ENCODE measurements at places on chromosomes 16 and 17.

GRCh38 chr17:51636291-51636690 is 375.9 kb downstream of the UTP18 start:
- no peak for DNase-seq

- DNase-seq: no peak
Measured at GRCh38 chr17:43946781-43947180, 4.5 kb upstream of the PPY start.

DNA sequence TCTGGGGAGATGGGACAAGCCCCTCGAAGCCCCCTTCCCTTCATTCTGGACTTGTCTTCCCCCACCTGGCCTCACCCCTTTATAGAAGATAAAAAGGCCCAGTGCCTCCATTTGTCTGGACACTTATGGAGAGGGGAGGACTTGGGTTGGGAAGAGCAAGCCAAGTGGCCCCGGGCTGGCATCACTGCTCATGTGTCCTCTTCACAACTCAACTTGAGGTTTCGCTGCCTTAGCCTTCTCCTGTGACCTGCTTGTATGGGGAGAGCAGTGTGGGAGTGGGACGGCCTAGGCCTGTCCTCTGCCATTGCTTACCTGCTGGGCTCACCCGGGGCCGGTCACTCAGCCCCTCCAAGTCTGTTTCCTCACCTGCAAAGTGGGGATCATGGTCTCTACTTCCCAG is 1.4 kb downstream of the PAQR4 start:
- DNase-seq: no peak

DNA sequence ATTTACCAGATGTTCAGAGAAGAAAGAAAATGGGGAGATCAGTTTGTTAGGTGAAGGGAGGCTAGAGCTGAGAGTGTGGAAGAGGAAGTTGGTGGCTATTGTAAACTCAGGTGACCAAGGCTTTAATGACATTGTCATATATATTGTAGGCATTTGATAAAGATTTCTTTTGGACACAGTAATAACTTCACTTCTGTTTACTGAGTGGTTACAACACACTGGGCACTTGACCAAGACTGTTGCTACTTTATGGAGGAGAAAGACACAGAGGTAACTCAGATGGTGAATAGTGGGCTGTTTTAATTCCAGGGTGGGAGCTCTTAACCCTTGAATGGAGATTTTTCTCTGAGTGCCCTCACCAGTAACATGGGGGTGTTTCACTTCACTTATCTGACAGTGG is 46.0 kb downstream of the TNRC6A start:
- no peak for DNase-seq

DNA sequence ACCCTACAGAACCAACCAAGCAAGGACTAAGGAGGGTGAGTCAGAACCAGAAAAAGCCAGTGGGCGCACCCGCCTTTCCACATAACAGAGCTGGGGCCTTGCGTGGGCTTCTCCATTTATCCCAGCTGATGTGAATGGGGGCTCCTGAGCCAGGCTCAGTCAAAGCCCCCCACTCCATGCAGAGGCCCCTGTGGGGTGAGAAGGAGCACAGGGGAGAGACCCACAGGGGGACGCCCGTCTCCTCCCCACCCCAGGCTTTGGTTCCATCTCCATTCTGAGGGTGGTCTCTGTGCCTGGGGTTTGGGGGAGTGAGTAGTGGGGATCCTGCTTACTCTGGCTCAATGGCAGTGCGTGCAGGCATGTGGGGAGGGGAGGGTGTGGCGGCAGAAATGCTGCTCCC is 210.1 kb upstream of the TNRC6C start:
- DNase-seq: no peak

DNA sequence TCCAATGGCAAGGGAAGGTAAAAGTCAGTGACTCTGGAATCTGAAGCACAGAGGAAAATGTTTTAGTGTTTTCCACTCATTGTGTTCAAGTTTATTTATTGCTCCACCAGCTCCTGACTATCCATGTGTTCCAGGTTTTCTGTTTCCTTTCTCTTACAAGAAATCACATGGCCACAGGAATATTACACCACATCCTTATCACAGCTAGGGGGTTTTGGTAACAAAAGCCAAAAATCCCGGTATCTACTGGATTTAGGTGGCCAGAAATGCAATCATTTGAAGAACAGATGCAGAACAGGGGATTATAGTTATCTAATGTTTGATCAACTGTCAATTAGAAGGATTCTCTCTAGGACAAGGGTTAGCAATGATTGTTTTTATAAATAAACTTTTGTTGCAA is 47.9 kb downstream of the STH start:
- no peak for DNase-seq

DNA sequence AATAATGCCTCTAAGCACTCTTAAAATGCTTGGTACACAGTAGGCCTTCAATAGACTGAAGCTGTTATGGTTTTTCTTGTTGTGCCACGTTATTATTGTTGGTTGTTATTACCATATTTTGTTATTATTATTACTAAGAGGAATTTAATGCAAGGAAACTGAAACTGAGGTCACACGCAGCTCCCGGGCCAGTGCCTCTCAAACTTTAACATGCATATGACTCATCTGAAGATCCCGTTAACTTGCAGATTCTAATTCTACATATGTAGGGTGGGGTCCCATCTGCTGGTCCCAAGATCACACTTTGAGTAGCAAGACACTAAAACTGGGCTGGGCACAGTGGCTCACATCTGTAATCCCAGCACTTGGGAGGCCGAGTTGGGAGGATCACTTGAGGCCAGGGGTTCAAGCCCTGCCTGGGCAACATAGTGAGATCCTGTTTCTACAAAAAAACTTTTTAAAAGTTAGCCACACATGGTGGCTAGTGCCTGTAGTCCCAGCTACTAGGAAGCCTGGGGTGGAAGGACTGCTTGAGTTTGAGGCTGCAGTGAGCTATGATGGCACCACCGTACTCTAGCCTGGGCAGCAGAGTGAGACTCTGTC is 888 bp downstream of the ACSM5 start:
- peak; percentile 18 for DNase-seq

DNA sequence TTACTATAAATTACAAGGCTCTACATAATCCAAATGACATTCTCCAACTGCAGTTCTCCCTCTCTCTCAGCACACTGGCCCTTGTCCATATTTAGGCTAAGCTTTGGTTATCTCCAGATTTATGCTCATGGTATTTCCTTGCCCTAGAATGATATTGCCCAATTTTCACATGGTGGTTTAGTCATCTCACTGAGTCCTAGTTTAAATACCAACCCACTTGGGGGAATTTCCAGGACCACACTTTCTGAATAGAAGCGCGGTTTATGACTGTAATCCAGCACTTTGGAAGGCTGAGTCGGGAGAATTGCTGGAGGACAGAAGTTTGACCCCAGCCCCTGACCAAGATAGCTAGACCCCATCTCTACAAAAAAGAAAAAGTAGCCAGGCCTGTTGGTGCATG is 280.1 kb upstream of the MON1B start:
- DNase-seq: no peak

- no peak for DNase-seq
Measured at GRCh38 chr16:20673071-20673806, 24.2 kb downstream of the ACSM1 start.

GRCh38 chr16:69469807-69470561 is 45.6 kb downstream of the CYB5B start:
- DNase-seq: peak; percentile 29

GRCh38 chr17:35345445-35345925 is 27.9 kb downstream of the SLFN11 start:
- no peak for DNase-seq

DNA sequence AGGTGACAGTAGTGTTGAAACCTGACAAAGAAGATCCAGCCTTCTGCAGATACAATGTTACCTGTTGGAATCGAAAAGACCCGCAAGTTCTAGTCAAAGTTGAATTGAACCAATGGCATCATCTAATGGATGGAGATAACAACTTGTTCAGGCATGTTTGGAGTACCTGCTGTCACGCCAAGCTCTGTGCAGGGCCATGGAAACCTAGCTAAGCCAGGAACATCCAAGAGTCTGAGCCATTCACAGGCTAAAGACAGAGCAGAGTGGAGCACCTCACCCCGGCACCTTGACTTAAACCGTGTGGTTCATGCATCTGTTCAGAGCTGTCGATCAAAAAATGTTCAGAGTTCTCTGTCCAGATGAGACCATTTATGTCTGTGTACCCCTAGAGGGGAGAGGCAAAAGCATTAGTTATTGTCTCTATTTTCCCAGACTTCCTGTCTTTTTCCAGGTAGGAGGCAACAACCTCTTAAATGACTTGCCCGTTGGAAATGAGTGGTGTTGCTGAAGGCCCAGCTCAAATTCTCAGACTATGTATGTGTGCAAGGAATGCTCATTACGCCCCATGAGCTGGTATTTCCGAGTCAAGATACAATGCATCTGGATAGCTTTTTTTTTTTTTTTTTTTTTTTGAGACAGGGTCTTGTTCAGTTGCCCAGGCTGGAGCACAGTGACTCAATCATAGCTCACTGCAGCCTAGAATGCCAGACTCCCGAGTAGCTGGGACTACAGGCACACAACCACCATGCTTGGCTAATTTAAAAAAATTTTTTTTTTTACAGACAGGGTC is 44.9 kb upstream of the XYLT1 start:
- no peak for DNase-seq

- DNase-seq: no peak
Measured at GRCh38 chr16:85239871-85240270, 127.6 kb upstream of the CIBAR2 start.

DNA sequence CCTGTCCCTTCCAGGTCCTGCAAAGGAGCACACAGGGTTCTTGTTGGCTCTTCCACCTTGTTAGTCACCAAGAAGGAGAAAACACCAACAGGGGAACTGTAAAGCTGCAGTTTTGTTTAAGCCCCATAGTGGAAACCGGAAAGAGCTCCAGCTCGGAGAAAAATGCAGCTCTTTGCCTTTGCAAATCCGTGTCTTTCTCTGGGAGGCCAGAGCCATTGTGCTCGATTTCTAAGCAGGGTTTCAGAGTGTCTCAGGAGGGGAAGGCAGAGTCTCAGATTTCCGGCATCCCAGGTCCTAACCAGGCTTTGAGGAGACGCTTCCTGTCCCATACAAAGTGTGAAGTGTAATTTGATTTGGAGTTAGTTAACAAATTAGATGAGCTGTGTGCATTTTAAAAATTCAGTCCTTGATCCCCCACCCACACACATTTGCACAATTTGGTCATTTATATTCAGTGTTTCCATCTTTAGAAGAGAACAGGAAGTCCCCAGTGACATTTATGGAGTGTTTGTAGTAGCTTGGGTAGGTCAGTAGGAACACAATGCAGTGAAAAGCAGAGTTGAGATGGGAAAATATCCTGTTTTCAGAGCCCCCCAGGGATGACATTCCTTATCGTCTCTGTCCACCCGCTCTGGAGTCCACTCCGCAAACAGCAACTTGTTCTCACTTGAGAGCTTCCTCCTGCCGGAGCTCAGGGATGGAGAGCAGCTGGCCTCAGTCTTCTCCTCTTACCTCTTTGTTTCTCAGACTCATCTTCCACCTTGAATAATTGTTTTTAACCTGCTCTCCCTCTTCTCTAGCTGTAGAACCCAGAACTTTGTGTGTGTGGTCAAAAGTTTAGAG is 331.9 kb downstream of the SEC14L1 start:
- no peak for DNase-seq

GRCh38 chr17:81889602-81890001 is 1.8 kb downstream of the ALYREF start:
- DNase-seq: no peak

DNA sequence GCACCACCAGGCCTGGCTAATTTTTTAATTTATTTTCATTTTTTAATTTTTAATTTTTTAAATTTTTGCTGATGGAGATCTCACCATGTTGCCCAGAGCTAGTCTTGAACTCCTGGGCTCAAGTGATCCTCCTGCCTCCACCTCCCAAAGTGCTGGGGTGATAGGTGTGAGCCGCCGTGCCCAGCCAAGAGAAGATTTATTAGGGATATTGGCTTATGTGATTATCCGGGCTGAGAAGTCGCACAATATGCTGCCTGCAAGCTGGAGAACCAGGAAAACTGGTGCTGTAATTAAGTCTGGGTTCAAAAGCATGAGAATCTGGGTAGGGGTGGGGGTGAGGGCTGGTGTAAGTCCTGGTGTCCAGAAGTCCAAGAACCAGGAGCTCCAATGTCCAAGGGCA is 2.5 kb upstream of the C16orf90 start:
- DNase-seq: no peak

GRCh38 chr17:55426851-55427586 is 5.4 kb upstream of the MMD start:
- DNase-seq: no peak

DNA sequence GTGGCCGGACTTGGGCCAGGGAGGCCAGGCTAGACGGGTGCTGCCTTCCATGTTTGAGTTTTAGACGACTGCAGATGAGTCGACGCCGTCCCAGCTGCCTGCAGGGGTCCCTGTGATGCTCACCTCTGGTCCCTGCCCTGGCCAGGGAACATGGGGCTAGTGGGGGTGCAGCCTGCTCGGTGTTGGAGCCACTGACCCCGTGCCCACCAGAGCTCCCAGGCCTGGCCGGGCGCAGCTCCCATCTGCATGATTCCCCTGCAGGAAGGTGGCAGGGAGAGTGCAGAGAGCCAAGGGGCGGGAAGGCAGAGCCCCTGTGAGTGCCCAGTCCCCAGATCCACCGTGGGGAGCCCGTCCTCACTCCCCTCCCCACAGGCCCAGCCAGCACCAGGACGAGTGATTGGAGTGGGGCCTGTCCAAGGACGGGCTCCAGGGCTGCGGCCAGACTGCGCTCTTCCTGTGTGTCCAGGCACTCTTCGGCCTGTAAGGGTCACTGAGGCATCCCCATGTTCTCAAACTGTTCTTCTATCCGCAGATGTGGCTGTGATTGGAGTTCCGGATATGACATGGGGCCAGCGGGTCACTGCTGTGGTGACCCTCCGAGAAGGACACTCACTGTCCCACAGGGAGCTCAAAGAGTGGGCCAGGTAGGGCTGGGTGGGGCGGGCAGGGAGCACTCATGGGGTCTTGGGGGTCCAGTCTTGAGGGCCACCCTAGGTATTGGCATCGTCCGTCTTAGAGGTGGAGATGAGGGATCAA is 26.0 kb upstream of the CDH15 start:
- DNase-seq: no peak

DNA sequence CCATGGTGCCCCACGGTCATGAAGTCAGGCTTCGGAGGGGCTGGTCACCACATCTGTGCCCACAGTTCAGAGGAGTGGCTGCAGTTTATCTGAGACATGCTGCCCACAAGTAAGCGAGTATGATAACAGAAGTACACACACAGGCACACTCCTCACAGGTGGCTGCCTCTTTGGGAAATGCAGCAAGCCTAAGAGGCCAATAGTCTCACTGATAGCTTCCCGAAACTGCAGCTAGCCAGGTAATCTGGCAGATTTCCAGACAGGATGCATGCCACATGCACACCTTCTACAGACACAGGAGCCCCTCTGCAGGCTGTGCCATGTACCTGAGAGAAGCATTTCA is 12.6 kb upstream of the GFOD2 start:
- no peak for DNase-seq

- DNase-seq: peak; percentile 70
Measured at GRCh38 chr17:43917348-43918025, 10.2 kb upstream of the MPP2 start.

GRCh38 chr17:76136276-76137000 is 4.6 kb downstream of the FOXJ1 start:
- no peak for DNase-seq

DNA sequence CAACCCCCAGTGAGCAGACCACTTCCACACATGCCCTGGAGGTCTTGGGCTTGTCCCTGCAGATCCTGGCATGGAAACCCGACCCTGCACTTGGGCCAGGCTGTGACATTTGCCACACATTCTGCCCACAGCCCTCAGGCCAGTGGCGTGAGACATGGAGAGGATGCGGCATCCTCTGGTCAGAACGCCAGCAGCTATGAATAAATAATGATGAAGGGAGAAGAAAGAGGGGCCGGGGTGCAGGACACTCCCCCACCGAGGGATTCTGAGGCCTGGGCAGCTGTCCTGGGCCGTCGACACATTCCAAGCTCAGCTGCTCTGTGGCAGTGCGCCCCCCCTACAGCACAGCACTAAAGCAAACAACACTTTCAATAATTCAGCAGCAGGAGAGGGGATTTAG is 148.8 kb downstream of the ENGASE start:
- DNase-seq: no peak
